Left renal pelvis (tissue), 4 donors: ENCODE measurements at places on chromosomes 5 and 9.

GRCh38 chr9:134306636-134307600 is 19.3 kb upstream of the RXRA start:
- DNase-seq, result no peak

- DNase-seq, result no peak
Measured at GRCh38 chr5:135839566-135839965, 5.1 kb downstream of the SLC25A48 start.

- no peak for DNase-seq
Measured at GRCh38 chr5:115840873-115841272, 492 bp downstream of the ATG12 start.

GRCh38 chr5:56110646-56111403 is 116.1 kb upstream of the IL6ST start:
- DNase-seq, result no peak
